Jurkat, Clone E6-1 (cell line): ENCODE measurements at places on chromosomes 4 and X.

DNA sequence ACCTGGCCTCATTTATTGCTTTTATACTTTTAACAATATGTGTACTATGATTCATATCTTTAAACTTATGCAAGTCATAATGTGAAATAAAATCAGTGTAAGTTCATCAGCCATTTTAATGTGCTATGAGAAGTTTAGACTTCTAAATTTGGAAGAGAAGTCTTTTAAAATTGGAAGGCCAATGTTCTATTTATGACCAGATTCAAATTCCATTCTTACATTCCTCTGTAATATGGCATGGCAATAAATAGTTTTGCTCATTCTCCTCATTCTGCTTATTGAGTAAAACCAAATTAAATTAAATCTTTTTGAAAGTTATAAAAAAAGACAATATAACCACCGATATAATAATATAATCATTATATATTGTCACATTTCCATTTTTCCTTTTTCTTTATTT lies 126.2 kb downstream of the SORBS2 start:
- DNase-seq: no peak

- DNase-seq: no peak
Measured at GRCh38 chr4:85557016-85557901, 82.3 kb downstream of the ARHGAP24 start.

DNA sequence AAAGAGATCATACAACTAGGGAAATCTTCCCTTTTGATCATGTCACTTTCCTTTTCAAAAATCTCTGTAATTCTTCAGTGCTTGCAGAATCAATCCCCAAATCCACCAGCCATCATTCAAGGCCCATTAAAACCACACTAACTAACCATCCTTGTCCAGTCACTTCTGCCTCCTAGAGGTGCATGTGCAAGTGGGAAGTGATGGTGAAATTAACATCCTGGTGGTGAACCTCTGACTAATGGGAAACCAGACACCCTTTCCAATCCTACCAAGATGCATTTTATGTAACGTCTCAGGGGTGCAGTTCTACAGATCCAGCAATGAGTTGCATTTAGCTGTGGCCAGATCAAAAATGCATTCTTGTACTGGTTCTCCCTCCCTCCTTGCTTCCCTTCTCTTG lies 341.8 kb downstream of the RAPGEF2 start:
- DNase-seq: no peak

DNA sequence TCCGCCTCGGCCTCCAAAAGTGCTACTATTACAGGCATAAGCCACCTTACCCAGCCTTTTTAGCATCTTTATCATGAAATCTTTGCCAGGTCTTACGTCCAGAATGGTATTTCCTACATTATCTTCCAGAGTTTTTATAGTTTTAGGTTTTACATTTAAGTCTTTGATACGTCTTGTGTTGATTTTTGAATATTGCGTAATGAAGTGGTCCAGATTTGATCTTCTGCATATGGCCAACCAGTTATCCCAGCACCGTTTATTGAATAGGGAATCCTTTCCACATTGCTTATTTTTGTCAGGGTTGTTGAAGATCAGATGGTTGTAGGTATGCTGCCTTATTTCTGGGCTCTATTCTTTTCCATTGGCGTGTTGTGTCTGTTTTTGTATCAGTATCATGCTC lies 349.6 kb downstream of the KCTD8 start:
- DNase-seq: no peak

DNA sequence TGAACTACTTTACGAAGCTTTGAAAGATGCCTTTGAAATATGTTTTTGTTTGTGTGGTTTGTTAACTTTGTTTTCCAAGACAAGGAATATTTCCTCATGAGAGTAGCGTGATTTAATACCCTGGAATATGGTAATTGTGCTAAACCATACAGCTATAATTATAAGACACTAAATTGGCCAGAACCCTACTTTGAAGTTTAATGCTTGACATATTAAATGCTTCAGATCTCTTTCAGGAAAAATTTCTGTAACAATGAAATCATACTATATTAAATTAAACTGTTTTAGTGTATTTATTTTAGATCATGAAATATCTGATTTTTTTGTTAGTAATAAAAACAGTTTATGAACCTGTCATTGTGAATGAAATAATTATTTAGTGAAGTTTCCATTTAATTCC lies 63.5 kb downstream of the DCLK2 start:
- no peak for DNase-seq

DNA sequence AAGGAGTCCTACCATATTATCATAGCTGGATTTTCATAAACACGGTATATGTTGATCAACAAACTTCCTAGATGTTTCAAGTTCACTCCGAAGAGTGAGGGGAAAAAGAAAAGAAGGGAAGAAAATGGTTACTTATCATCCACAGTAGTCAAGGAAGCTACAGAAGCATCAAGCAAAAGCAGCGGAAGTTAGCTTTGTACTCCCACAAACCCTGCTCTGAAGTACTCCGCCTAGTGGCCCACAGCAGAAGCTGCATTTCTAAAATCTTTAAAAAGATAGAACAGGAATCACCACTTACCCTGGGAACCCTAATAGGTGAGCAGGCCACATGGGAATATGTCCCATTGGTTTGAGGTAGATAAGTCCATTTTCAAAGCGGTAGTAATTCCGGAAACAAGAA lies 28.5 kb upstream of the FRG1 start:
- peak; percentile 27 for DNase-seq

DNA sequence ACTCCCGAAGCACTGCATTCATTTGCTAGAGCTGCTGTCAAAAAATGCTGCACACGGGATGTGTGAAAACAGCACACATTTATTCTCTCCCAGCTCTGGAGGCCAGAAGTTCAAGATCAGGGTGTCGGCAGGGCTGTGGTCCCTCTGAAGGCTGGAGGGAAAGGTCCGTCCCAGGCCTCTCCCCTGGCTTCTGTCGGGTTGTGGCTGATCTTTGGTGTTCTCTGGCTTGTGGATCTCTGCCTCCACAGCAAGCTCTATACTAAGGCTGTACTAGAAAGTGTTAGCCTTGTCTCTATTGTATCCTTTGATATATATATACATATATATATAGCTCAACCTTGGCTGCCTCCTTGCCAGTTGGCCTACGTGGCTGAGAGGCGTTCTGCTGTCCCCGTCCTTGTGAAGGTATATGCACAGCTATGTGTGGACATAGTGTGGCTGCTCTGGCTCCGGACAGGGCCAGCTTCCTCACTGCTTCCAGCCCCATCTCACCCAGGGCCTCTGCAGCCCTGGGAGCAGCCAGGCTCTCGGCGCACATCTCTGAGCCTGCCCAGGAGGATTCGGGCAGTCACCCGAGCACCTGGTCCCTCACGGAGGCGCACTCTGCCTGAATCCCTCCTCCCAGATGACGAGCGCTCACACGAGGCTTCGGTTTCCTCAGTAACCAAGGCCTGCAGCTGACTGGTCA lies 15.0 kb upstream of the DUSP9 start:
- DNase-seq: no peak

DNA sequence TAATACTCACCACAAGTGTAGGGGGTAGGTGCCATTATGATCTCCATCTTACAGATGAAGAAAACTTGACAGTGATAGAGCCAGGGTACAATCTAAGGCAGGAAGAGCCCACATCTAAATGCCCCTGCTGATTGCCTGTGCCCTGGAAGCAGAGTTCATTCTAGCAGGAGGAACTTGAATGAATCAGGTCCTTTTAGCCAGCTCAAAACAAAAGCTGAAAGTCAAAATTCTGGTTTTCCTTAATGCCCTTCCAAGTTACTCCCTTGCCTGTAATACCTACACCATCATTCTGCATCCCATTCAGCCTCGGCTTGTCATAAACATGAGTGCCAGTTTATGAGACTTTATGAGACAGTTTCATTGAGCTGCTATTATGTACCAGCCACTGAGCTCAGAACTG lies 89.6 kb downstream of the SCD5 start:
- no peak for DNase-seq

DNA sequence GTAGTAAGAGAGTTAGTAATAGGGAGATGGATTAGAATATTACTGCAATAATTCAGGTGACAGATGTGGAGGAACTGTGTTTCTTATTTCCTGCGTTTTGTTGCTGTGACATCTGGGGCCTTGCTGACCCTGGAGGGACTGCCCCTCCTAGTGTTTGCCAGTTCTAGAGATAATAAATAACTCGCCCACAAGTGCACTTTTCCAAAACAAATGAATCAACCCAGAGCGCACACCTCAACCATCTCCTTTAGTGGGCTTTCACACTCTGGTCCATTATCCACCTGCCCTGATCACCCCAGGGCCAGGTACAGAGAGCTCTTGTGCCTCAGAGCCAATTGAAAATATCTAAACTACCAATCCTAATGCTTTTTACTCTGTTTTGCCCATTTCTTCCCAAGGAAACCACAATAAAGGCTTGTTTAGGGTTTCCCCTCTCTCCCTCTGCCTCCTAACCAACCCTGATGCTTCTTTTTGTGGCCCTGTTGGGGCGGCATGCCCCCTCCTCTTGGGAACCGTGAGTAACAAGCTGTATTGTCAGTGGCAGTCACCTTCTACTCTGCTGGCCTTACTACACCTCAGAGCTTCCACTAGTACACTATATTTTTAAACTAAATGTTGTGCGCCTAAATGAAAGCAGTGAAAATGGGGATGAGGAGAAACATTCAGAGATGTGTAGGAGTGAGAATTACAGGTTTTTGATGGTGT lies 270.5 kb downstream of the TENM3 start:
- no peak for DNase-seq

GRCh38 chrX:81304563-81304962 lies 102.7 kb downstream of the SH3BGRL start:
- DNase-seq: no peak

GRCh38 chr4:168451744-168452390 lies 28.4 kb downstream of the DDX60L start:
- no peak for DNase-seq

DNA sequence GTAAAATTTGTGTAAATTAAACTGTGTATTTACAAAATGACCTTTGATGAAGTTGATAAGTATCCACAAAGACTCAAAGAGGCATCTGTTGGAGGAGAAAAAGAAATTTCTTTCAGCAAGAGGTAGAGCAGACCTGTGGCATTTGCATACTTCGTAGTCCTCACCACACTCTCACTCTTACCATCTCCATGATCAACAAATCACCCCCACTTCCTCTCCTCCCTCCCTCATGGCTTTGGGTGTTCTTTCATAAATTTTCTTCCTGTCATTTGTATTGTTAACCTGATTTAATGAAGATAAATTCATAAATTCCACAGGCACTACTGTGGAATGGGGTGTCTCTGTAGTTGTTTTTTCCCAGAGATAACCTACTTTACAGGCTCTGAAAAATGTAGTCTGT lies 366.5 kb downstream of the ZNF674 start:
- peak; percentile 59 for DNase-seq

GRCh38 chrX:46791927-46792809 lies 33.2 kb upstream of the SLC9A7 start:
- DNase-seq: no peak

GRCh38 chr4:6878451-6879059 lies 31.1 kb upstream of the TBC1D14 start:
- no peak for DNase-seq

- DNase-seq: no peak
Measured at GRCh38 chr4:133799717-133800315, 401.8 kb downstream of the PABPC4L start.

- DNase-seq: no peak
Measured at GRCh38 chr4:112589206-112589605, 47.5 kb downstream of the ZGRF1 start.

DNA sequence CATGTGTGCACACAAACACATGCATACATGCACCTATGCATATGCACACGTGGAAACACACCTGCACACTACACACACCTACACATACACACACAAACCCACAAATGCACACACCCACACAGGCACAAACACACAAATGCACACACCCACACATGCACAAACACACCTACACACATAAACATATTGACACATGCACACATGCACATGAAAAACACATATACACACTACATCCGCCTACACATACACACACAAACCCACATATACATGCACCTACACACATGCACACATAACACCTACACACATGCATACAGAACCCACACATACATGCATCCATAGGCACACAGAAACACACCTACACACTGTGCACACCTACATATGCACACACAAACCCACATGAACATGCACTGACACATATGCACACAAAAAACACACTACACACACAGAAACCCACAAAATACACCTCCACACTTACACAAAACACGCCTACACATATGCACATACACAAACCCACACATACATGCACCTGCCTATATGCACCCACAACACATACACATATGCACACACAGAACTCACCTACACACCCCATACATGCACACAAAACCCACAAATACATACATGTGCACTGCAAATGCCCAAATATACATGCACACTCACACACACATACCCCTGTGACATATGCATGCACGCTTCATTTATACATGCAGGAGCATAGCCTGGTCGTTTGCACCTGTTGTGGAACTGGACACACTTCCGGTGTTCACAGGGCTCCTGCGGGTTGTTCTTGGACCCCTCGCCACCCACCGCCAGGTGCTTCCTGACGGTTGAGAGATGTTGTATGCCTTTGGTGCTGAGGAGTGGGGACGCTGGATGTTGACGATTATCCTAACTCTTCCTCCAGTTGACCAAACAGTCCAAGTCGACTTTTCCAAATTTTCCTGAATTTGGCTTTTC lies 22.1 kb downstream of the CD99 start:
- DNase-seq: peak; percentile 85

GRCh38 chrX:16160729-16161128 lies 6.6 kb upstream of the MAGEB17 start:
- DNase-seq: no peak

- DNase-seq: no peak
Measured at GRCh38 chr4:102139132-102139573, 206.1 kb downstream of the SLC39A8 start.

DNA sequence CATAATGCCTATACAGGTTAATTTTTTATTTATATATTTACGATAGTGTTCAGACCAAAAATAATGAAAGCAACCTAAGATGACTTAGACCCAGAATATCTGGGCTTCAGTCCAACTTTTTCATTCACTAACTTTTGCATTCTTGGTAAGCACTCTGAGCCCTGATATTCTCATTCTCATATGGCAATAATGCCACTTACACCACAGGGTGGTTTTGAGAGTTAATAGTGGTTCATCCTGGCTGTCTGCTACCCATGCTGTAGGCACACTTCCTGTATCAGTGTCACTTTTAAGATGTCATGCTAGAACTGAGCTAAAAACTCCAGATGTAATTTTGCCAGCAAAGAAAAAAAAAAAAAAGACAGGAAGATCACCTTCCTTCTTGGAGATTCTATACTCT lies 508.7 kb upstream of the FMR1 start:
- DNase-seq: no peak

GRCh38 chr4:80876810-80877209 lies 153.7 kb upstream of the BMP3 start:
- DNase-seq: no peak

- DNase-seq: no peak
Measured at GRCh38 chr4:33477715-33478114, 2757.5 kb downstream of the PCDH7 start.

- DNase-seq: no peak
Measured at GRCh38 chrX:150476164-150476699, 92.2 kb upstream of the MTM1 start.

- DNase-seq: peak; percentile 66
Measured at GRCh38 chrX:75522565-75523431, at the start of gene ZDHHC15. Gene ZDHHC15, minus strand, starts transcription at chrX:75523037. Its CDS starts 13 bp downstream, at chrX:75523024.

GRCh38 chrX:38112566-38112965 lies 106.2 kb downstream of the SYTL5 start:
- no peak for DNase-seq

- no peak for DNase-seq
Measured at GRCh38 chrX:11429538-11430085, 136.4 kb downstream of the AMELX start.
